ENCODE measurements at places on chromosomes 2 and 18. TPM values are rescaled to one million over a fixed set of nuclear protein-coding genes. Genes with fewer than 3 reads are reported as not detected.
A peak's percentile ranks its signal among the peaks of the same experiment; 100 is the strongest.

Gene EFR3B
- total RNA-seq, result 8.9 TPM

Gene CENPA
- 0.86 TPM for total RNA-seq

Gene PID1
- 33.9 TPM for total RNA-seq

DNA sequence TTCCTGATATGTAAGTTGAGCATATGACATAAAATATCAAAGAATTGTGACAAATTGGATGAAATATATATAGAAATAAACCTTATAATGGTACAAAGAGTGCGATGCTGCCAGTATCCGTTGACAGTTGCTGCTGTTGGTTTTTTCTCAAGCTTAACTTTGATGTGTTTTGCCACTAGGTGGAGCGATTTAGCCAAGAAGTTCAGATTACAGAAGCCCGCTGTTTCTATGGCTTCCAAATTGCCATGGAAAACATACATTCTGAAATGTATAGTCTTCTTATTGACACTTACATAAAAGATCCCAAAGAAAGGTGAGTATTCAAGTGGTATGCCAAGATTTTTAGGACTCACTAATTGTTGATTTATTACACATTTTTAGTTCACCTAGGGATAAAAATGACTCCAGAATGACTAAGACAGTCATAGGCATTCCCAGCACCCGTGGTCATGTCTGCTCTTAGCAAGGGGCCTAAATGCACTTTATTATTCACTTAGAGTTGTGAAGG lies 2.1 kb downstream of the RRM2 start:
- H3K27ac ChIP-seq, result no peak overlapping the region
- peaks cover 7% of the 10 kb centered on the region for H3K27me3 ChIP-seq
- no peak overlapping the region for H3K4me3 ChIP-seq
- peaks cover 65% of the 10 kb centered on the region for H3K4me1 ChIP-seq
- no peaks in the 10 kb centered on the region for H3K36me3 ChIP-seq

DNA sequence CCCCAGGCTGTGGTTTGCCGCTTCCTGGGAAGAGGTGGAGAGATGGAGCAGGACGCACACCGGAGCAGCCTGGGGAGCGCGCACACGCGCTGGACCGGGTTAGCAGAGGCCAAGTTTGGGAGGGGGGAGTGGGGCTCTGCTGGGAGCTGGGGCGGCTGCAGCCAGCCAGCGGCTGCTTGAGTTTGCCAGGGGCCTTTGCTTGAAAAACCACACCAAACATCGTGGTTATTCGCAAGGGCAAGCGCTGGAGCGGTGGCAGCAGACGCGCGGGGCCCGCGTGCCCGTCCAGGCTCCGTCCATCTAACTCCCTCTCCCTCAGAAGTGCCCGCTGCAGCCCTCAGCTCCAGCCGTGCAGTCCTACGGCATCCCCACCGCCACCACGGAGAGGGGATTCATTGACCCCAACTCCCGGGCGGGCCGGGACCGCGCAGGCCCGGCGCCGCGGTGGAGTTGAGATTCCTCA lies 4.6 kb downstream of the PTGR3 start:
- no peak overlapping the region for H3K27ac ChIP-seq
- no peaks in the 10 kb centered on the region for H3K27me3 ChIP-seq
- peaks cover 43% of the 10 kb centered on the region for H3K4me1 ChIP-seq
- DNase-seq, result no peak
- peaks cover 24% of the 10 kb centered on the region for H3K36me3 ChIP-seq

Gene PLB1
- total RNA-seq, result 6.1 TPM

- DNase-seq, result no peak
- H3K27me3 ChIP-seq, result no peaks in the 10 kb centered on the region
- H3K4me1 ChIP-seq, result no peaks in the 10 kb centered on the region
- no peak overlapping the region for H3K27ac ChIP-seq
These were observed 16.7 kb downstream of the PLA2R1 start for GRCh38 chr2:160045703-160046210.

- DNase-seq, result peak; percentile 16
- H3K27ac ChIP-seq, result no peak overlapping the region
- H3K27me3 ChIP-seq, result no peaks in the 10 kb centered on the region
- no peak overlapping the region for H3K4me3 ChIP-seq
- peaks cover 4% of the 10 kb centered on the region for H3K4me1 ChIP-seq
These were observed 35.4 kb upstream of the EN1 start for GRCh38 chr2:118882693-118883336.

Gene ANKRD30B
- not detected for total RNA-seq

GRCh38 chr2:201866643-201867473 lies 60.5 kb downstream of the CDK15 start:
- no peaks in the 10 kb centered on the region for H3K27me3 ChIP-seq
- no peak overlapping the region for H3K4me3 ChIP-seq
- DNase-seq, result no peak
- H3K27ac ChIP-seq, result no peak overlapping the region
- H3K4me1 ChIP-seq, result no peaks in the 10 kb centered on the region

Gene GPBAR1
- 1.0 TPM for total RNA-seq

Gene ALK
- total RNA-seq, result 2.1 TPM

DNA sequence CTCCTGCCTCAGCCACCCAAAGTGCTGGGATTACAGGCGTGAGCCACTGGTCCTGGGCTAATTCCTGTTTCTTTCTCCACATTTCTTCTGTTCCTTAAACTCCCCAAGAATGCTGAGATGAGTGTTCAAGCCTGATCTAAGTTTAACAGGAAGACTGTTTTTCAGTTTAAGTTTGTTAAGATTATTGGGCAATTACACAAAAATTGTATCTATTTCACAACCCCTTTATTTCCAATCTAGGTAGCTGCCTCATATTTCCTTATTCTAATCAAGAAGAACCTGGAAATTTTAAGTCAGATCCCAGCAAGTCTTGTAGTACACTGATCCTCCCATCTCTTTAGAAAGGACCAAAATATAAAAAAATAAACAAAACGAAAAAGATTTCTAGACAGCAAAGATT lies 11.7 kb downstream of the SFT2D3 start:
- H3K4me1 ChIP-seq, result peaks cover 6% of the 10 kb centered on the region
- no peak overlapping the region for H3K27ac ChIP-seq
- no peak overlapping the region for H3K4me3 ChIP-seq
- H3K36me3 ChIP-seq, result peaks cover 32% of the 10 kb centered on the region
- DNase-seq, result no peak

GRCh38 chr2:98907385-98907784 lies 28.6 kb downstream of the CRACDL start:
- no peak for DNase-seq
- no peak overlapping the region for H3K4me3 ChIP-seq
- no peaks in the 10 kb centered on the region for H3K36me3 ChIP-seq
- H3K27me3 ChIP-seq, result no peaks in the 10 kb centered on the region
- no peak overlapping the region for H3K27ac ChIP-seq

Gene ZNF638
- 87.5 TPM for total RNA-seq

Gene BCL2
- total RNA-seq, result 5.9 TPM

DNA sequence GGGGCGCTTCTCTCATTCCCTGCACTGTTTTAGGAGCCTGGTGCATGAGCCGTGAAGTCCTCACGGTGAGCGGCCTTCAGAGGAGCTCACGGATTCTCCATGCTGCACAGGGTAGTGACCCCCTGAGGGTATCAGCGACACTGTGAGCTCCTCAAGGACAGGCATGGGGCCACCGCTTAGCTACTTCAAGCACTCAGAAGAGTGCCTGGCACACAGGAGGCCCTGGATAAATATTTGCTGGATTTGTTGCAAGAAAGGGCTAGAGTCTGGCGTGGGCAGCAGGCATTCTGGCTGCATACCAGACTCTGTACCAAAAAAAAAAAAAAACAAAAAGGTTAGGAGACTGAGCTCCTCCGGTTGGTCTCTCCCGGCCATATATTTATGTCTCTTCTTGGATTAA lies 5.7 kb upstream of the MBP start:
- H3K4me1 ChIP-seq, result peaks cover 21% of the 10 kb centered on the region
- no peaks in the 10 kb centered on the region for H3K27me3 ChIP-seq
- H3K36me3 ChIP-seq, result no peaks in the 10 kb centered on the region
- H3K27ac ChIP-seq, result no peak overlapping the region
- H3K4me3 ChIP-seq, result no peak overlapping the region

DNA sequence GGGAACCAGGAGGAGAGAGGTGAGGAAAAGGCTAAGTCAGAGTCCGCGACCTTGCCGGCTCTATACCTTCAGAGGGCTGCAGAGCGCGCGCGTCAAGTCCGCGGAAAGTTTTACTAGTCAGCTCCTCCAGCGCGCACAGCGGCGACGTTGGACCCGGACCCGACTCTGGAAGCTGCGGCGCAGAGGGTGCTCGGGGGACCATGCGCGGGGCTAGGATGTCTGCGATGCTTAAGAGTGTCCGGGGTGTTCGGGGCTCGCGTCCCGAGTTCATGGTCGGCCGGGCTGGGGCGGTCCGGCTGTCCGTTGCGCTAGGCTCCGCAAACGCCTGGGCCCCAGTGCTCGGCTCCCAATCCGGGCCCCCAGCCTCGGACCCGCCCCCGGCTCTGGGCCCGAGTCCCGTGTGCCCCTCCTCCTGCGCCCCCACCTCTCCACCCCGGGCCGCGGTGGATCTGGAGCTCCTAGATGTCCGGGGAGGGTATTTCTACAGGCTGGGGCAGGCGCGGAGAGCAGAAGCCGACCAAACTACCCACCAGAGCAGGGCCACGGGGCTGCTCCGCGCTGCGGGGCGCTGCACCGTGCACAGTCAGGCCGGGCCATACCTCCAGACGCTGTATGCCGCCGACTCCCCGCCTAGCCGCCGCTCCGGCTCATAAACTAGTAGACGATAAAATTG lies at the start of gene LBX2:
TSS of gene LBX2 (minus strand) at position 337 of the 673 bp plus-strand sequence. CDS start at position 271, 66 bp downstream.
- H3K4me3 ChIP-seq, result no peak within 1 kb of the TSS
- H3K27ac ChIP-seq, result no peak within 1 kb of the TSS
- H3K4me1 ChIP-seq, result peaks cover 41% of the 10 kb centered on the region

DNA sequence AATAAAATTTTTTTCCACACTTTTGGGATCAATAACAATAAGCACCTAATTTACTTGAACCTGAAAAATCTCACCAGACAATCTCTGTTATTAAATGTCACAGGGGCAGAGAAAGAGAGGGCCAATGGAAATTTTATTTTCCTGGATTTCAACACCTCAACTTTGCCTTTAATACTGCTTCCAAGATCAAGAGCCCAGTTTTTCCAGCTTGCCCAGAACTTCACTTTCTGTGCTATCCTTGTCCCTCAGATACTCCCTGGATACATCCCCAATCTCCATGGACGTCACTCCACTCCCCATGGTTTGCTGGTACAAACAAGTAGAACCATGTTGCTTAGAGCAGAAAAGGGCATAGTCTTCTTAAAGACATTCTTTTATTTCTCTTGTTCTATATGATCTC lies 29.3 kb upstream of the PID1 start:
- H3K4me3 ChIP-seq, result no peak overlapping the region
- no peaks in the 10 kb centered on the region for H3K36me3 ChIP-seq
- no peaks in the 10 kb centered on the region for H3K27me3 ChIP-seq
- no peak overlapping the region for H3K27ac ChIP-seq
- peaks cover 18% of the 10 kb centered on the region for H3K4me1 ChIP-seq

DNA sequence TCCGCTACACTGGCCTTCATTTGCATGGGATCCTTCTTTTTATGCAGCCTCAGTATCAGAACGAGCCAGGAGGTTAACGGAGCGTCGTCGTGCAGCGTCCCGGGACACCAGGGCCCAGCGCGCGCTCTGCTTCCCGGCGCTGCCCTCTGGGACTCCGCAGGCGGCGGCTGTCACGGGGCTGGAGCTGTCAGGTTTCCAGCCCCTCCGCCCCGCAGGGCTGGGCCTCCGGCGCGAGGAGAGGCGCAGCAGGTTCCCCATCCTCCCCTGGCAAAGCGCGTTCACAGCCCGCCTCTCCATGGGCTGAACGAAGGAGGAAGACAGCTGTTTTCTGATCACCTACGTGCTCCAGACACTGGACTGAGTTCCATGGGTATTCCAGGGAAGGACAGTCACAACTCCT lies 12.5 kb upstream of the PAX8 start:
- H3K27ac ChIP-seq, result no peak overlapping the region
- H3K27me3 ChIP-seq, result no peaks in the 10 kb centered on the region
- no peaks in the 10 kb centered on the region for H3K36me3 ChIP-seq

Gene BMP10
- not detected for total RNA-seq

DNA sequence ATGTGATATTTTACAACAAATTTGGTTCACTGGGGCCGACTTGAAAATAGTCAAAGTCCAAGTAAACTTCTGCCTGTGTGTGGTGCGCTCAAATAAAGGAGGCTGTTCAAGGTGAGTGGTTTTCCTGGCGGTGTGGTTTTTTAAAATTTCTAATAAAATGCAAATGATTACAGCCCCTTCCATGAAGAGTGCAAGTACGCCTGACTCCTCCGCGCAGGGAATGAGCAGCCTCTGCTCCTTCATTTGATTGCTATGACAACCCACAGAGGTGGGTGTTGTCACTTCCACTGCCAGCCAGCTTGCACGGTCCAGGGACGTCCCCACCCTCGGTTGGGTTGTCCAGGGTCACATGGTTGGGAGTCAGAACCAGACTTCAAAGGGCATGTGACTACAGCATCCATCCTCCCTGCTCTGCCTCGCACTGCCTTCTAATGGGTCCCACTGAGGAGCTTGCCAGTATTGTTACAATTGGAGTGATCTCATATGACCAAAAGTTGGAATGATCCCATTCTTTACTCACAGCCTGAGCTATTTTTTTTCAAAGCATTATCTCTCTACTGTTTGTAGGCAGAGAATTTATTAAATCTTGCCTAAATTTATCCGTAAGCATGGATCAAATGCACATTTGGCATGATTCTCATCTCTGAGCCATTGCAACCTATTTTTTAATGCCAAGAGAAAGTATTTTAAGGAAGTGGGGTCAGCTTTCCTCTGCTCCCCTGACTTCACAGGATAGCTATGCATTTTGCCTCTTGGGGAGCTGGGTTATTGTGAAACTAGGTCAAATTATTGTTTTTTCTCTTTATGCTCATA lies 121.3 kb downstream of the AGAP1 start:
- no peaks in the 10 kb centered on the region for H3K36me3 ChIP-seq
- H3K4me1 ChIP-seq, result peaks cover 6% of the 10 kb centered on the region
- DNase-seq, result no peak
- H3K27me3 ChIP-seq, result no peaks in the 10 kb centered on the region

Gene PHOSPHO2
- 3.7 TPM for total RNA-seq

Gene GALNT14
- 1.8 TPM for total RNA-seq

Gene HAAO
- total RNA-seq, result 1.8 TPM

- no peaks in the 10 kb centered on the region for H3K27me3 ChIP-seq
- DNase-seq, result peak; percentile 95
- H3K36me3 ChIP-seq, result peaks cover 11% of the 10 kb centered on the region
- peaks cover 33% of the 10 kb centered on the region for H3K4me1 ChIP-seq
These were observed 1.1 kb upstream of the FARP2 start for GRCh38 chr2:241354668-241355658.

GRCh38 chr2:142878031-142878678 lies 691 bp downstream of the KYNU start:
- peak overlapping the region; percentile 14 for H3K4me3 ChIP-seq
- H3K27me3 ChIP-seq, result no peaks in the 10 kb centered on the region
- DNase-seq, result no peak
- H3K27ac ChIP-seq, result peak overlapping the region; percentile 55
- H3K36me3 ChIP-seq, result no peaks in the 10 kb centered on the region

Gene COL5A2
- total RNA-seq, result 25.0 TPM
